Kidney (tissue), 22 donors: ENCODE measurements at places on chromosomes 12 and 14. TPM values are rescaled to one million over a fixed set of nuclear protein-coding genes. Genes with fewer than 3 reads are reported as not detected.

TMPRSS12 gene
- not detected for polyA plus RNA-seq

GRCh38 chr14:57246933-57247657 is 21.6 kb downstream of the EXOC5 start:
- DNase-seq: no peak

DNA sequence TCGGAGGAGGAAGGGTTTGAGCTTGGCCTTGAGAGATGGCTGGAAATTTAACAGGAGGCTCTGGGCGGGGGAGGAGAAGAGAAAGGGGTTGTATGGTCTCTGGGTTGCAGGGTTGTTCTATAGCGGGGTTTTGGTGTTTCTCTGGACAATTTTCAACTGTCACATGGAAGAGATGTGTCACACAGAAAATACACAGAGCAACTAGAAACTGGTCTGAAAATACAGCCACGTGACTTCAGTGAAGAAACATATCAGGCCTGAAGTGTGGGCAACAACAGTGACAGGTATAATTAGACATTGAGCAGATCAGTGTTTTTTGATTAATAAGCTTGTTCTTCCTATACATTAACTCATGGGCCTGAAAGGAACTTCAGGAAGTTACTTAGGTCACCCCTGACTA is 205.3 kb upstream of the HMGA2 start:
- no peak for DNase-seq

SLC5A8 gene
- polyA plus RNA-seq: 2.7 TPM

SLC6A15 gene
- polyA plus RNA-seq: not detected

DNA sequence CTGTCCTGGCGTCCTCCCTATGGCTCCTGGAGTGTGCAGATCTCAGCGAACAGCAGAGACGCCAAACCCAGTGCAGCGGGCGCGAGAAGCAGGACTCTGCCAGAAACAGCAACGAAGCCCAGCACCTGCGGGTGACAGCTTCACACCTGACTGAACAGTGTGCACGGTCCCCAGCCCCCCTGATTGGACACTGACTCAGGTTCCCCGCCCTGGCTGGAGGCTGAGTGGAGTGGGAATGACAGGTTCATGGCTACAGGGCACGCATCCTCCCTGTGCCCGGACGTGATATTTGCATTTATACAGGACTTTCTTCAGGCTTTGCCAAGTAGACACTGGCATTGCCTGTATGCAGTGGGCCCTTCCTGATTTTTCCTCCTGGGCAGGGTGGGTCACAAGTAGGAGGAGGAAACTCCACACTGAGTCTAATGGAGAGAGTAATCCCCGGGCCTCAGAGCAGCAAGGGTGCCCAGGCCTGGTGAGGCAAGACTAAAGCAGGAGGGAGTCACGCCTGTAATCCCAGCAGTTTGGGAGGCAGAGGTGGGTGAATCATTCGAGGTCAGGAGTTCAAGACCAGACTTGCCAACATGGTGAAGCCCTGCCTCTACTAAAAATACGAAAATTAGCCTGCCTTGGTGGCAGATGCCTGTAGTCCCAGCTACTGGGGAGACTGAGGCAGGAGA is 71.6 kb downstream of the ASCL4 start:
- DNase-seq: peak; percentile 10

LIN7A gene
- polyA plus RNA-seq: 9.9 TPM

- DNase-seq: no peak
Observed at GRCh38 chr14:34507884-34508283, 31.6 kb downstream of the EAPP start.

- DNase-seq: no peak
Observed at GRCh38 chr14:36583893-36584811, 1.7 kb upstream of the NKX2-8 start.

DNA sequence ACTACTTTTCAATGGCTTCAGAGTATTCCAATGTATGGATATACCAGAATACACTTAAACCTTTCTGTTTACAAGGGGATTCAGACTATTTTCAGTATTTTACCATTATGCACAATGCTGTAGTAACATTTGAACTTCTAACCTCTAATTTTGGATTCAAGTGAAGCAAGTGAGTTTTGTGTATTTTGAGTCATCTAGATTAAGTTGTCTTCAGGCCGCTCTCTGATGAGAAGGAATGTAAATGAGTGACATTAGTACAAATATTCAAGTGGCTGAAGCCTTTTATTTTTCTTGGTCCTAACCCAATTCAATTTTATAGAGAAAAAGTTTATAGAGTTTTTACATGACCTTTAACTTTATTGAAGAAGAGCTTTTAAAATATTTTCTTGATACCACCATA is 125.6 kb downstream of the PDE3A start:
- DNase-seq: no peak

MIP gene
- not detected for polyA plus RNA-seq

ARHGDIB gene
- polyA plus RNA-seq: 127 TPM

DNA sequence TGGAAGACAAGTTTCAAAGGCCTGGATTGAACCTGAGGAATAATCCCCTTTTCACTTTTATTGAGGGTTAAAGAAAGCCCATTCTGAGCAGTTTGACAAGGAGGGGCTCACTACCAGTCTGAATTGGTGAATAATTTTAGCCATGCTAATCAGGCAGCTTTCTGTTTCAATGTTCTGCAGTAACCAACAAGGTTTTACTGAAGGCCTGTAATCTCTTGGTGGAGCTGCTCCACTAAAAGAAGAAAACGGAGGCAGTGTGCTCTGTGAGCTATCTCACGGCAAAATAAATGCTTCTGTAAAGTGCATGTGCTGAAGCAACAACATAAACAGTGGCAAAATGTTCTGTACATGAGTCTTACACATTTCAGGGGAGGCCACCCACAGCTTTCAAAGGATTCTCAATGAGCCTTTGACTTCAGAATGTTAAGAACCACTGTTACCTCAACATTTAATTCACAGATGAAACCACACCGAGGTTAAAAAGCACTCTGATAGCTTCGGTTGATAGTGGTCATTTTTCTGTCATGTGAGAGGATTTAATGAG is 111.2 kb downstream of the LRIG3 start:
- no peak for DNase-seq

GRCh38 chr14:101105045-101105444 is 201.5 kb upstream of the RTL1 start:
- no peak for DNase-seq

ATG2B gene
- polyA plus RNA-seq: 3.8 TPM
